ENCODE measurements at places on chromosomes 13 and 19.

DNA sequence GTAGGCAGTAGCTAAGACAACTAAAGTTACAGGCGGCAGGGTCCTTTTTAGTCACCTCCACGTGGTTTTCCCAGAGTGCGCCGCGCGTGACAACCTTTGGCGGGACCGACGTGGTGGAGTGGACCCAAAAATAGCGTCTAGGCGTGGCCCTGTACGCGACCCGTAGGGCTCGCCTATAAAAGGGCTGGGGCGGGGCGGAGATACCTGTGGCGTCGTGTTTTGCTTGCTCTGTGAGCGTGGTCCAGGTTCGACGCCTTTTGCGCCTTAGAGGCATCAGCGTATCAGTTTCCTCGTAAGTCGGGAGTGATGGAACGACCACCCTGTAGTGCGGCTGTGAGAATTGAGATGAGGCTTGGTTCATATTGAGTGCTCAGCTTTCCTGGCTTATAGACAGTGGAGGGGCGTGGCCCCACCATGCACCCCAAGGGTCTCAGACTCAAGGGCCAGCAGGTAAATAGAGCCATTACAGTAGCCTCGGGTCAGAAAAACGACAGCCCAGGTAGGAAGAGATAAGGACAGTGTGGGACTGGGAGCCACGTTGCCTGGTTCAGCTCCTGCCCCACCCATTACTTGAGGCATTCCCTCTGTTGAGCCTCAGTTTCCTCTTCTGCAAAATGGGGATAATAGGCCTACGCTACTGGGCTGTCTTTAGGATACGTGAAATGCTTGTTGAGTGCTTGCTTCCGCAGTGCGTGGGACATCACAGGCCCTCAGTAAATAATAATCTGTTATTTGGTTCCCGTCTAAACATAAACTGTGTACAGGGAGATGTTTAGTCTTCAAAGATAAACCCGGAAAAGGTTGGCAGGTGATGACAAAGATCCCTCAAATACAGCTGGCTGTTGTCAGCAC is 693 bp upstream of the TMED1 start:
- DNase-seq = no peak

DNA sequence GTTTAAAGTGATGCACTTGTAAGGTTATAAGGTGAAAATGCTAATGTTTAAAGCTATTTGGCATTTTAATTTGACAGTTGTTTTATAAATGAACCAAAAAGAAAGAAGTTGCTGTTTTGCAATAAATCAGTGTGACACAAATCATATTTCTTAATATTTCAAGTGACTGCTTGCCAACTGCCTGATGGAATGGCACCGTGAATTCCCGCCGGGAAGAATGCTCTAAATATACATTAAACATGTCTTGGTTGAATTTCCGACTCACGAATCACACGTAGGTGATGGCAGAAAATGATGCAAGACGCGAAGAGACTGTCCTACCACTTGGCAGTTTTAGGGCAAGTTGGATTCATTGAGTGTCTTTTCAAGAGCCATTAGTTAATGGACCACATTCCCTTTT is 3.1 kb upstream of the GJB2 start:
- DNase-seq = no peak

DNA sequence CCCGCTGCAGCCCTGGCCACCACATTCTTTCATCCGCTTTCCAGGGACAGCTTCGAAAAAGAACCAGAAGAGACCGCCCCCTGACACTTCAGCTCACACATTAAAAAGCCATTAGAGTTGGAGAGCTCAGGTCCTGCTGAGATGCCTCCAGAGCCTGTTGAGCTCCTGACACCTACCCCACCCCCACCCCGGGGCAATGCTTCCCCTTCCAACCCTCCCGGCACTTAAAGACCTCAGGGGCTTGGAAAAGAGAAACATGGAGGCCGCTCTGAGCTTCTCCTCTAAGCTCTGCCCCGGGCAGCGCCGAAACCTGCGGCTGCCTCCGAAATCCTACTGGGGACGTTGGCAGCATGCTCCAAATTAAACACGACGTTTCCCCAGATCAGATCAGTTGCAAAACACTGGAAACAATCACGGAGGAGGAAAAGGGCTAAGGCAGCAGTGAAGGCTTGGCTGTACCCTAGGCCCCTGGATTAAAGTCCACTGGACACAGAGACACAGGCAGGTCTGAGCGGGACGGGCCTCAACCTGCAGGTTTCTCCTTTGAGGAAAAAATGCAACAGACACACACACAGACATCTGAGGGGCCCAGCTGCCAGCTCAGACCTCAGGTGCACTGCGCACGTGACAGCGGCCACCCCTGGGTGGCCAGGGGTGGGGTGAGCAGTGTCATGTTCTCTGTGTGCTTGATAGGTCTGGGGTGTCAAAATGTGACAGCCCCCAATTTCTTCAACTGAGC is 9.6 kb downstream of the SH3GL1 start:
- no peak for DNase-seq

- DNase-seq = no peak
Measured at GRCh38 chr19:46724468-46724867, 7.6 kb upstream of the PRKD2 start.

DNA sequence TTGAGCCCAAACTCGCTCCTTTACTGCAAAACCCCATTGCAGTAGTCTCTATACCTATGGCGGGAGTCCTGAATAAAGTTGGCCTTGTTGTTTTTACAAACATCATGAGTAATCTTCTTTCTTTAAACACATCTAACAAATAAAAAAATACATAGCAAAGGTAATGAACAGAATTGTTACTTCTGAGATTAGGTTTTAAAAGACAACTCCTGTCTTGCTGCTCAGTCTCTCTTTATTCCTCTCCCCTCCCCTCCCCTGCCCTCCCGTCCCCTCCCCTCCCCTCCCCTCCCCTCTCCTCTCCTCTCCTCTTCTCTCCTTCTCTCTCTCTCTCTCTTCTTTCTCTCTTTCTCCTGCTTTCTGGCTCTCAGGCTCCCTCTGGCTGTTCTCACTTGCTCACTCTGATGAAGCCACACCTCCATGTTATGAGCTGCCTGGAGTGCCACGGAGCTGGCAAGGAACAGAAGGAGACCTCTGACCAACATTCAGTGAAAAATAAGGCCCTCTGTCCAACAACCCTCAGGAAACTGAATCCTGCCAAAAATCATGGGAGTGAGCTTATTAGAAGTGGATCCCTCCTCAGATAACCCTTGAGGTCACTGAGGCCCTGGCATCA is 300.7 kb upstream of the MIR17HG start:
- peak; percentile 28 for DNase-seq

- peak; percentile 45 for DNase-seq
Measured at GRCh38 chr13:67390462-67391086, 160.4 kb upstream of the PCDH9 start.

- no peak for DNase-seq
Measured at GRCh38 chr19:5624741-5625278, 1.9 kb downstream of the SAFB start.

- DNase-seq = no peak
Measured at GRCh38 chr13:41675306-41675705, 218.0 kb downstream of the RGCC start.

DNA sequence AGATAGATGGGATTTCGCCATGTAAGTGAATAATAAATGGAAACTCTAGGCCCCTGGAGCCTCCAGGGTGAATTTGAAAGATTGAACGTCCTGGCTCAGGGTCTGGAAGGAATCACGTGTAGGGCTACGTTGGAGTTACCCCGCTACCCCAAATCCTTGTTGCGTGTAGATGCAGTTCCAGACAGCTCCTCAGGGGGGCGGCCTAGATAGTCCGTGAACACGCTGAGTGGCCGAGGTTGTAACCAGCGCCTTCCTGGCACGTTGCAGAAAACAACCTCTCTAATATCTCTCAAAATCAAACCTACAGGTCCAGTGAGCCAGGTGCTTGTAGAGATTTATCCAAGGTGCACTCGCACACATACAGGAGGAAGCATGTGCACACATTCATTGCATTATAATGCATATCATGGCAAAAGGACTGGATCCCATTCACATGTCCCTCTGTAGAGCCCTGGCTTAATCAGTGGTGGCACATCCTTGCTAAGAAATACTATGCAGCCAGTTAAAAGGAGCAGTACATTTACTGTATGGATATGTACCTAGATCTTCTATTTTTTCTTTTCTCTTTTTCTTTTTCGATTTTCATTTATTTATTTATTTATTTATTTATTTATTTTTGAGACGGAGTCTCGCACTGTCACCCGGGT is 2.5 kb upstream of the KEAP1 start:
- peak; percentile 42 for DNase-seq

- no peak for DNase-seq
Measured at GRCh38 chr13:113052971-113053370, 52.6 kb upstream of the F7 start.

DNA sequence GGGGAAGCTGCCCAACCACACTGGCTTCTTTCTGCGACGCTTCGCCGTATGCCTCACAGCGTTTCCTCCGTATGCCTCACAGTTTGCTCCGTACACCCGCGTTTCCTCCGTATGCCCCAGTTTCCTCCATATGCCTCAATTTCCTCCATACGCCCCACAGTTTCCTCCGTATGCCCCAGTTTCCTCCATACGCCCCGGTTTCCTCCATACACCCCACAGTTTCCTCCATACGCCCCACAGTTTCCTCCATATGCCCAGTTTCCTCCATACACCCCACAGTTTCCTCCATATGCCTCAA is 22.6 kb downstream of the GAS6 start:
- DNase-seq = no peak

- no peak for DNase-seq
Measured at GRCh38 chr13:27199696-27200095, 28.1 kb upstream of the USP12 start.

- DNase-seq = peak; percentile 79
Measured at GRCh38 chr19:46542428-46543230, 47.0 kb upstream of the PNMA8B start.

GRCh38 chr19:18993115-18993514 is 40.2 kb downstream of the SUGP2 start:
- DNase-seq = no peak

DNA sequence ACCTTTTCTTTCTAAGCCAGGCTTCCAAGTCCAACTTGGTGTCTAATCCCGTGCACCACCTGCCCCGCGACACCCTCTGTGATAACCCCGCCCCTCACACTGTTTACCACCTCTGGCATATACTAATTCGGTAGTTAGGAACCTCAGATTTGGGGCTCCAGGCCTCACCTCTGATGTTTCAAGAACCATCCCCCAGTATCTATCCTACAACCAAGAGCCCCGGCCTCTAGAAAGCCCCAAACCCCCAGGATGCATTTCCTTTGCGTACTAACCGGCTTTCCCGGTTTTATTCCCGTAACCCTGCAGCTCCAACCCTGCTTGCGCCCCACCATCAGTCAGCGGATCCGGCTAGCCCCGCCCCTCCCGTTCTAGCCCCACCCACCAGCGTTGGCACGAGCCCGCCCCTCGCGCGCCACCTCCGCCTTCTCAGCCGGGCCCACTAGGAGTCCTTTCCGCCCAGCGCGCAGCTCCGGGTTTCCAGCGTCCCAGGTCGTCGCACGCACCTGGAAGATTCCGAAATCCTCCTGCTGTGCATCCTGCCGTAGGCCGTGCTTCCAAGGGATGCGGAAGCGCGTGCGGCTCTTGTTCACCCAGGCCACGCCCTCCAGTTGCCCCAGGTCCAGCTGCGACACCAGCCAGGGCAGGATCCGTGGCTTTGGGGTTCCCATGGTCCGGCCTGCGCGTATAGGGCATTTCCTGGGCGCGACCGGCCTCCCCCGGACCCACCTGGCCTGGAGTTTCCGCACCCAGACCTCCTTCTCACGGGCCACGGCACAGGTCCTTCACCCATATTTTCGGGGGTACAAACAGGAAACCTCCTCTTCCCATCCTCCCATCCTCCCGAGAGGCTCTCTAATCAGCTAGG is 1.3 kb downstream of the IRF3 start:
- DNase-seq = peak; percentile 66

DNA sequence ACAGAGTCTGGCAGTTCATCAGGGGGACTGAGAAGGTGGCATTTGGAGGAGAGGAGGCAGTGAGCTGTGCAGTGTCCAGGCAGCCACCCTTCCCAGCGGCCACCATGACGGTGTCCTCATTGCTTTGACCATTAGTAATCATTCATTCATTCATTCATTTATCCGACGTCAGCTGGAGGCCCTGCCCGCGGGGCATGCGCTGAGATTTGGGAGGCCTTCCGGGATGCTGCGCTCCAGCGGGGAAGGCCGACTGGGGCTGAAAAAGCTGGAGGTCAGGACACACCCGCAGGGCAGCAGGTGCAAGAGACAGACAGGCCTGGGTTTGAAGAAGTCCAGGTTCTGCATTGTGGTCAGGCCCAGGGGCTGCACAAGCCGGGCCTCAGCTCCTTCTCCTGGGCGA is 8.9 kb downstream of the TTYH1 start:
- no peak for DNase-seq

DNA sequence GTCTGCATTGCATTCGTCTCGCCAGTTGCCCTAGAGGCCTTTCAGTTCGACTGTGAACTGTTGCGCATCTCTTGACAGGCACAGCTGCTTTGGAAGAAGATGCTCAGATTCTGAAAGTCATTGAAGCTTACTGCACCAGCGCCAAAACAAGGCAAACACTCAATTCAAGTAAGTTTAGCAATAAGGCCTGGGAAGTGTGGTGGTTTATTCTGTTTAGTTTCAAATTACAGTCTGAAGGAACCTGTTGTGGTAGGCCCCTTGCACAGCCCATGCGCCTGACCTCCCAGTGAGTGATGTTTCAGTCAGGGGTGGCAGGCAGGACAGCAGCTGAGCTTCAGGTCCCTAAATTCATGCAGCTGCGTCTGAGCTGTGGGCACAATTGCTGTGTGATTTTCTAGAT is 32.2 kb upstream of the TEX29 start:
- no peak for DNase-seq

- peak; percentile 36 for DNase-seq
Measured at GRCh38 chr19:4456476-4456842, 1.1 kb downstream of the UBXN6 start.

GRCh38 chr19:46913852-46914430 is 53.1 kb downstream of the ARHGAP35 start:
- DNase-seq = peak; percentile 90

DNA sequence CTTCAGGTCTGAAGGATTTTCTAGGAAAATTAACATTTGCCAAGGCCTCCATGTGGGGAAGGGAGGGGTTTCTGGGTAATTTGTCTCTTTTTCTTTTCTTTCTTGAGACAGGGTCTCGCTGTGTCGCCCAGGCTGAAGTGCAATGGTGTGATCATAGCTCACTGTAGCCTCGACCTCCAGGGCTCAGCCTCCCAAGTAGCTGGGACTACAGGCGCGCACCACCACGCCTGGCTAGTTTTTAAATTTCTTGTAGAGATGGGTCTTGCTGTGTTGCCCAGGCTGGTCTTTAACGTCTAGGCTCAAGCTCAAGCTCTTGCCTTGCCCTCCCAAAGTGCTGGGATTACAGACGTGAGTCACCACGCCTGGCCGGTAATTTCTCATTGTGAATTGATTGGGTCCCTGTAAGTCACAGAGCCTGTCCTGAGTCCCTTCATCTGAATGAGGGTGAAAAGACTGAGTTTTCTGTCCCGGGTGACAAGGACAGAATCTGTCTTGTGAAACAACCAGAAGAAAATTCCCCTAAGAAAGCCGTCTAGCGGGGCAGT is 10.0 kb upstream of the SPC24 start:
- DNase-seq = no peak
